ENCODE measurements at places on chromosomes 3 and 15.

DNA sequence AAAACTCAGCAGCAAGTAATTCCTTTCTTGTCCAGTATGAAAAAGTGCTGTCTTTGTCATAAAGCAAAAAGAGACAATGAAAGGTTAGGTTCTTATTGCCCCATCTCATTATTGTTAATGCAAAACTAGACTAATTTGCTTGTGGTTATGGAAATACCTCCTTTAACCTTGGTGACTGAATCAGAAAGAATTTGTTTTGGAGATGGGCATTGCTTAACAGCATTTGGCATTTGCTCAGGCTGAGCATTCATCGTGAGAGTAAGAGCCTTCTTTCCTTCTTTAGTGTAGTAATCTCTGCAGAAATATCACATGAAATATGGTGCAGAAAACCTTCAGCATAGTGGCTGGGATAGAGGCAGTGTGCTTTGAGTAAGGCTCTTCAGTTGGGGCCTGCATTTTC is 103.1 kb downstream of the CNTN6 start:
- DNase-seq, result no peak

GRCh38 chr3:169600732-169601131 is 62.8 kb downstream of the MECOM start:
- no peak for DNase-seq

DNA sequence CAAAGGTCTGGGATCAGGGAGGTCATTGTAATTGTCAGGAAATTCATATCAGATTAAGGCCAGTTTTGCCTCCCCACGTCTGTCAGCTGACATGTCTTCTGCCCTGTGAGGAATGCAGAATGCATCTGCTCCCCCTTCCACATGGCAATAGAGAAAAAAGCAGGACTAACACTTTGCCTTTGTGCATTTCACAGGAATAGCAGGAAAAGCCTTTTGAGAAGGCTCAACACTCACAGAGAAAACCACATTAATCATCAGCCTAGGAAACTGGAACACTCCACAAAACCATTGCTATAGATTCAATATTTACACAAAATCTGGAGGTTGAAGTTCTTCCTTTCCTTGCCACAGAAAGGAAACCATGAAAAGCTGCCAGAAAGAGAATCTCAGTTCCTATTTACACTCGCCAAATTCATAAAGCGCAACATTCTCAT is 165.2 kb upstream of the HES1 start:
- no peak for DNase-seq

- peak; percentile 17 for DNase-seq
These were observed 86.8 kb downstream of the CCK start for GRCh38 chr3:42179110-42179725.

- DNase-seq, result peak; percentile 52
These were observed 1.1 kb downstream of the PLXND1 start for GRCh38 chr3:129605203-129605921.

GRCh38 chr3:111846717-111847116 is 12.3 kb upstream of the PHLDB2 start:
- no peak for DNase-seq

GRCh38 chr3:101796077-101796680 is 17.2 kb downstream of the NXPE3 start:
- DNase-seq, result no peak

DNA sequence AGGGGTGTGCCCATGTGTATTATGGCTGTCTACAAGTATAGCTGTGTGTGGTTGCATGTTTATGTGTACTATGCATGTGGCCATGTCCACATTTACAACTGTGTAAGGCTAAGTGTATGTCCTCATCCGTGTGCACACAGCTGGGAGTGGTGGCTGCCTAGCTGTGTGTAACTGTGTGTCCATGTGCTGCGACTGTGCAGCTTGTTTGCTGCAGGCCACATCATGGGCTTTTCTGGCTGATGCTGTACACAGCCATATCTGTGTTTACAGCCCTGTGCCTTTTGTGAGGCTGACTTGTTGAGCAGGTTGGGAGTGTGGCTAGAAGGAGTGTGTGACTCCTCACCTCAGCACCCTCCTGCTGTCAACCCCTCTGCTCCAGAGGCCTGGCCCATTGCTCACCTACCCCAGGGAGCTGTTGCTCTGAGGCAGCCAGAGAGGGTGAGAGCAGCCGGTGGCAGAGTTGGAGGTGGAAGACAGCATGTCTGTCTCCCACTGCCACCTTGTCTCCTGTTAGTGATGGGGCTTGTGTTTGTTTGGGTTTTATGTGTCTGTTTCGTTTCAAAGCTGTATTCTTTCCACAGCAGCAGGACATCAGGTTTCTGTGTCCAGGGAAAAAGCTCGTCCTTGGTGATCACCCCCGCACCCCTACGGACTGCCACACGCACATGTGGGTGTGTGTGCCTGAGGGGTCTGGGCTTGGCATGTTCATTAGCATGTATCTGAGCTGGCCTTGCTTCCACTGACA is 1.4 kb upstream of the GRM2 start:
- no peak for DNase-seq

- no peak for DNase-seq
These were observed 88.5 kb upstream of the ABHD17C start for GRCh38 chr15:80606511-80607071.

DNA sequence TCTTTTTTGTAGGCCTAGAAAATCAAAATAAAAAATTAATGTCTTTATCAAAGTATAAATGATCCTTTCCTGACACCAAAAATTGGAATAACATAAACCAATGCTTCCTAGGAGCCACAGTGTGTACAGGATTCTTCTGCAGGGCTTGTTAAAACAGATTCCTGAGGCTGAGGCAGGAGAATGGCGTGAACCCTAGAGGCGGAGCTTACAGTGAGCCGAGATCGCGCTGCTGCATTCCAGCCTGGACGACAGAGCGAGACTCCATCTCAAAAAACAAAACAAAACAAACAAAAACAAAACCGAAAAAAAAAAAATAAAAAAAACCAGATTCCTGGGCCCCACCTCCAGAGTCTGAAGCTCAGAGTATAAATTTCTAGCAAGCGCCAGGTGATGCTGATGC is 78.0 kb downstream of the PEX5L start:
- no peak for DNase-seq

- DNase-seq, result no peak
These were observed 28.9 kb downstream of the CACNA1D start for GRCh38 chr3:53523346-53523745.

GRCh38 chr15:55999658-56000057 is 6.2 kb upstream of the NEDD4 start:
- no peak for DNase-seq

GRCh38 chr3:143793971-143794370 is 54.3 kb downstream of the SLC9A9 start:
- no peak for DNase-seq

DNA sequence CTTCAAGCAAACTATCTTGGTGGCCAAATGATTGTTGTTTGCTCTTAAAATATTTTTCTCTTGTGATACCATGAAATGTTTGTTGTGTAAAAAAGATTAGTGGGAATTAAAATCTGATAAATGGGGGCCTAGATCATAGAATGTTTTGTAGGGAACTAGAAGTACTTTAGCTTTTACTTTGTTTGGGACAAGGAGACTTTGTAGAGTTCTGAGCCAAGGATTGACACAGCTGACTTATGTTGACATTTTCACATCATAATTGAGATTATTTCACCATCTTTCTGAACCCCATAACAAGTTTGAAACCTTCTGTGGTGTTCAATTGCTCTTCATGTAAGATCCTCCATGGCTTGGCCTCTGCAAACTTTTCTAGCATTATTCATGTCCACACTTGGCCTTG is 235.4 kb downstream of the NLGN1 start:
- no peak for DNase-seq

GRCh38 chr15:93319121-93319814 is 230.3 kb upstream of the RGMA start:
- DNase-seq, result no peak

DNA sequence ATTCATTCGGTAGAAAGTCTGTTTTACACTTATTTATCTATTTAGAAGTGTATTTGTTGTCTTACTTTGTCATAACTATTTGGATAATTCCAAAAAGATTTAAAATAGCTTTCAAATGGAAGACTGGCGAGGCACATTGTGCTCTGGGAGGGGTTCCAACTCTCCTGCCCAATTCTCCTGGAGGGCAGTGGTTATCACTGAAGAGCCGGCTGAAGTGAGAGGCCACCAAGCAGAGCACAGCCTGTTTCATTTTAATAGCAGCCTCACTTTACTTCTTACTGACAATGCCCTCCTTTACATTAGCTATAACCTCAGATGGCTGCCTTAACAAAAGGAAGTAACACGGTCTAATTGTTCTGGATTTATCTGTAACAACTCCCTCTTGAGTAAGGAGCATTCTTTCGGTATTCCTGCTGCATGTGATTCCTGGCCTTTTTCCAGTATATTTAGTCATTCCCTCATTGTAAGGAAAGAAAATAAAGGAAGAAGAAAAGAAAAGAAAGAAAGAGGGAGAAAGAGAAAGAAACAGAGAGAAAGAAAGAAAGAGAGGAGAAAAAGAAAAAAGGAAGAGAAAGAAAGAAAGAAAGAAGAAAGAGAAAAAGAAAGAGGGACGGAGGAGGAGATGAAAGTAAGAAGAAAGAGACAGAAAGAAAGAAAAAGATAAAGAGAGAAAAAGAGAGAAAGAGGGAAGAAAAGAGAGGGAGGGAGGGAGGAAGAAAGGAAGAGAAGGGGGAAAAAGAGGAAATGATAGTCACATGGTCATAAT is 339.8 kb upstream of the WNT5A start:
- no peak for DNase-seq

DNA sequence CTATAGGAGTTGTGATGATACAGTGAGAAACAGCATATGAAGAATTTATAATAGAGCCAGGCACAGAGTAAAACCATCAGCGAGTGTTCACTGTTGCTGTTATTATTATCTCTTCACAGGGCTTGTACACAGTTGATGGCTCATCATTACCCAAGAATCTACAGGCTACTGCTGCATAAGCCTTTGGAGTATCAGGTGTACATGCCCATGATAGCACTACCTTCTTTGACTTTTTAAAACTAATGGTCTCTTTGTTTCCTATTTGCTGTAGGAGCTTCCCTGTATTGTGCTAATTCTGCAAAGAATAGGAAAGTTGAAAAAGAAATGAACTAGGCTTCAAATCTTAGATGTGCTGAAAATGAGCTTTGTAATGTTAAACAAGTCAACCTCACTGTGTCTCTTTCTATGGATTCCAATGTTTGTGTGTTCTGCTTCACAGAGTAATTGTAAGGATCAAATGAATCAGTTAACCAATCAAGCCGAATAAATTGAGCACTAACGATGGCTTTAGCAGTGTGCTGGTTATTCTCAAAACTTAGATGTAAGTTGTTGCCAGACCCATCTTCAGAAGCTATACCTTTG is 138.8 kb downstream of the TUSC7 start:
- DNase-seq, result no peak

DNA sequence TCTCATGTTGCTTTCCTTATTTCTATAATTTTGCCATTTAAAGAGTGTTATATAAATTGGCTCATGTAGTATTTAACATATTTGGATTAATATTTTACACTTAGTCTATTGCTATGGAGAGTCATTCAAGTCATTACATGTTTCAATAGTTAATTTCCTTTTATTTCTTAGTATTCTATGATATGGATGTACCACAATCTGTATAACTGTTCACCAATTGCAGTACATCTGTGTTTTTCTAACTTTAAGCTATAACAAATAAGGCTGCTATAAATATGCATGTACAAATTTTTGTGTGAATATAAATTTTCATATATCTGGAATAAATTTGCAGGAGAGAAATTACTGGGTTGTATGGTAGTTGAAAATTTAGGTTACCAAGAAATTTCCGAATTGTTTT is 993.4 kb downstream of the NAALADL2 start:
- no peak for DNase-seq

GRCh38 chr3:61956236-61956635 is 394.9 kb downstream of the PTPRG start:
- DNase-seq, result no peak

DNA sequence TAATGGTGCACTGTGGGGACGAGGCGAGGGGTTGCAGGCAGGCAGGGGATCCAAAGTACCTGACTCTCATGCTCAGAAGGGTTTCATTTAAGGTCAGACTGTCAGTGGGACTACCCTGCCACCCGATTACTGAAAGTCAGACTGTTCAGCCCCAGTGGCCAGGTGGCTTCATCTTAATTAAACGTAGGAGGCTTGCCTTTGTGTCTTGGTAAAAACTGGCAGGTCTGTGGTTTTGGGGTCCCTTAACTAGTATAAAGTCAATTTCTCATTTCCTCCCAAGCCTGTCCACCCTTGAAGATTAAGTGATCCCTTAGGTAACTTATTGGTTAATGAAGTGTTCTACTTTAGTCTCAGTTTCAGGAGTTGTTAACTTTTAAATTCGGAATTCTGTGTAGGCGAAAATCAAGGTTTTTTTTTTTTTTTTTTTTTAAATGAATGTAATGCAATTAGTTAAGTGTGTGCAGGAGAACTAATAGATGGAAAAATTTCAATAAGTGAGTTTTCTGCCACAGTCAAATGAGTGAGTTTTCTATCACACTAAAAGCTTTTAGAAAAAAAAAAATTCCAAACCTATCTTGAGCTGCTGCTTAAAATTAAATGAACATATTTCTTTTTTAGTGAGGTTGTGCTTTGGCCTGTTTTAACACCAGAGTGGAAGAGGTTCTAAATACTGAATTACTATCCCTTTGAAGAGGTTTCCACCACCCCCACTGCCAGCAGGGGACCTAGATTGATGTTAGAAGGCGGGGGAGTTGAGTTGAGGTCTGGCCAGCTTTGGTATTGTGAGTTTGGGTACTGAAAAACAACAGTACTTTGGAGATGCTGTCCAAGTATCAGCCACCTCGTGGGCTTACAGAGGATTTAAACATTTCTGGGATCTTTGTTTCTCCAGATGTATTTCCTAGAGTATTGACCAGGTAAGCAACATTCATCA is 15.2 kb downstream of the ITPR1 start:
- peak; percentile 40 for DNase-seq

DNA sequence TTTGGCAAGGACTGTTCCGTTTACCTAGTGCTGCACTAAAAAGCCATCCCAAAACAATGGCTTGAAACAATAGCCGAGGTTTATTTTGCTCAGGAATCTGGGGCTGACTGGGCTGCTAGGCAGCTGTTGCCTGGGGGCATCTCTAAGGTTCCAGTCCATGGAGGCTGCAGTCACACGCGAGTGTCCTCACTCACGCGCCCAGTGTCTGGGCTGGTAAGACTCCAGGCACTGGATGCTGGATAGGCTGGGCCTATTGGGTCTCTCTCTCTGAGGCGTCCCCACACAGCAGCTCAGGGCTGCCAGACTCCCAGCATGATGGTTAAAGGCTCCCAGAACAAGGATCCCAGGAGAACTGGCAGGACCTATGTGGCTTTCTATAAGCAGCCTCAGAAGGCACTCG is 34.2 kb downstream of the ALS2CL start:
- DNase-seq, result no peak

DNA sequence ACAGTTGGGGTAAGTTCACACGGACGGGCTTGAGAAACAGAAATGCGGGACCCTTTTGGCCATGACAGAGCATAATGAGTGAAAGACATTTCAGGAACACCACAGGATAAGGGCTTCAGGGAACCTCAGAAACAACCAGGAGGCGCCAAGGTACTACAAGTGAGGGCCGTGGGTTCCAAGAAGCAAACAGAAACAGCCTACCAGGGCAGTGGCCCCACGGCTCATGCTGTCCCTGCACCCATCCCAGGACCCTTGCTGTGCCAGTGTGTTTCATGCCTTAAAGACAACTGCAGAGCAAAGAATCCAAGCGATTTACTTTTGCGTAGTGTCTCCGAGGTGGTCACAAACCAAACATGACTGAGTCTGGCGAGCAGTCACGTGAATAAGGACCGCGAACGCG is 54.0 kb downstream of the RUBCN start:
- DNase-seq, result no peak

GRCh38 chr3:141164852-141165251 is 66.8 kb upstream of the PXYLP1 start:
- no peak for DNase-seq

GRCh38 chr3:79366414-79366813 is 401.4 kb downstream of the ROBO1 start:
- no peak for DNase-seq

GRCh38 chr15:52117549-52117948 is 5.0 kb upstream of the BCL2L10 start:
- DNase-seq, result no peak

Data from activated CD8-positive, alpha-beta T cell treated with anti-CD3 and anti-CD28 coated beads for 36 hours (primary cell).